ENCODE measurements at places on chromosomes 6 and 20. TPM values are rescaled to one million over a fixed set of nuclear protein-coding genes. Genes with fewer than 3 reads are reported as not detected.

The NR2E1 gene
- total RNA-seq = not detected

The C6orf120 gene
- total RNA-seq = 46.2 TPM

GRCh38 chr20:52084727-52085126, 106.9 kb downstream of the ZFP64 start:
- DNase-seq = no peak

GRCh38 chr6:13194852-13195251, 133.5 kb downstream of the TBC1D7 start:
- DNase-seq = peak; percentile 71

DNA sequence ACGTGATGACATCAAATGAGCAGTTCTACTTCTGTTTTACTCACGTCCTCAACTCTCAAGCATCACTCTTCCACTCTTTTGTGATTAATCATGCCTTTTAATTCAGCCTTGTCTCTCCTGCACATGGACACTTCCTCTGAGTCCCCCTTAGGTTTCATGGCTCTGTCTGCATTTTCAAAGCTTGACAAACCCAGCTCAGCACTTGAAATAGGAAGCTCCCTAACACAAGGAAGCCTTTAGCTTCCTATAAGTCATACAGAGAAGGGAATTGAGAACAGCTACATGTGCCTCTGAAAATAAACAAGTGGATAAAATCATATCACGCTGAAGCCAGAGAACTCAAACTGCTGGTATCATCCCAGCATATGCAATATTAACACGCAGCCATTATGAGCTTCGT, 21.2 kb downstream of the KIF16B start:
- DNase-seq = no peak

DNA sequence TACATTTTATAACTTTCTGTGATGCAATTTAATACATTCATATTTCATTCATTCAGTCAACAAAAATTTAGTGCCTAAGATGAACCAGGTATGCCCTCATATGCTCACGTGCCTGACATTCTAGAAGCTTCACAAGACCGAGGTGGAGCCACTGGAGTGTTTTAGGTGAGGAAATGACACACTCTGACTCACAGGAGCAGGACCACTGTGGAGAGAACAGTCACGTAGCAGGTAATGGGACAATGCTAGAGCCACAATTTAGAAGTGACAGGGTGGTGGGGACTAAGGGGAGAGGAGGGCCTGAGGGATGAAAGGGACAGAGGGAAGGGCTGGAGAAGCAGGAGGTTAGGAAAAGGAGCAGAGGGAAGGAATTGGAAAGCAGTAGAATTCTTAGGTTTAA, 17.6 kb upstream of the HLA-A start:
- no peak for DNase-seq

DNA sequence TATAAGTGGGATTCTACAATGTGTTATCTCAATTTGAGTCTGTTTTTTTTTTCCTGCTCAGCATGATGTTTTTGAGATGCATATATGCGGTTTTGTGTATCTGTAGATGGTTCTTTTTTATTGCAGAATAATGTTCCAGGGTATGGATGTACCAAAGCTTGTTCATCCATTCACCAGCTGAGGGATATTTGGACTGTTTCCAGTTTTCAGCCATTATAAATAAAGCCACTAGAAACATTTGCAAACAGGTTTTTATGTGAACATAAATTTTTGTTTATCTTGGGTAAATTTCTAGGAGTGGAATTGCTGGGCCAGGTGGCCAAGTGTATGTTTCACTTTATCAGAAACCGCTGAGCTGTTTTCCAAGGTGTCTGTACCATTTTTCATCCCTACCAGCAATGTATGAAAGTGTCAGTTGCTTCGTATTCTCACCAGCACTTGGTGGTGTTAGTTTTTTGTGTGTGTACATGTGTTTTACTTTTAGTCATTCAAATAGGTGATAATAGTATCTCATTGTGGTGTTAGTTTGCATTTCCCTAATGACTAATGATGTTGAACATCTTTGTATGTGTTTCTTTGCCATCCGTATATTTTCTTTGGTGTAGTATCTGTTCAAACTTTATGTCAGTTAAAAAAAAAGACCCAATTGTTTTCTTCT, 124.2 kb downstream of the CEBPB start:
- DNase-seq = no peak

DNA sequence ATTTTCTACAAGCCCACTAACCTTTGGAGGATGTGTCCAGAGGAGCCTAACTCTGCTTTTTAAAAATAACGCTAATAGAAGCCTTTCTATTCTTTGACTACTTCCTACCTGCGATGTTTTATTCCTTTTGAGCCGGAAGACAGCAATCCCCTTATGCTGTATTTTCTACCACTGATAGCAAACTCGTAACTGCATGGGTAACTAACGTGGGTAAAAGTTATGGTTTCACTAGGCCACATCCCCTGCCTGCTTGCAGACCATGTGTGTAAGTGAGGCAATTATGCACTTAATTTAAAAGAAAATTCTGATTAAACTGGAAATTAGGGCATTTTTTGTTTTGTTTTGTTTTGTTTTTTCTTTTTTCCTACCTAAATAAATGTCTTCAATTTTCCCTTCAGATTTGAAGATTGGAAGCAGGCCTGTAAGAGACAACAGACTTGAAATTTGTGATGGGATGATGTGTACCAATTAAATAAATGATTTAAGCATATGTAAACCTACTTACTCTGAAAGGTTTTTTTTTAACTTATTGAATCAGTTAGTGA, 931 bp downstream of the UFL1 start:
- DNase-seq = peak; percentile 32

The FGD2 gene
- total RNA-seq = not detected

The FNDC1 gene
- under 0.01 TPM for total RNA-seq

- DNase-seq = no peak
Observed at GRCh38 chr6:113562248-113562647, 294.9 kb upstream of the MARCKS start.

The PM20D2 gene
- 9.0 TPM for total RNA-seq

All from fibroblast of lung (primary cell).